ENCODE measurements at places on chromosomes 16 and 17.
A peak's percentile ranks its signal among the peaks of the same experiment; 100 is the strongest.

GRCh38 chr16:81696961-81697615 lies 82.0 kb upstream of the PLCG2 start:
- DNase-seq: peak; percentile 36

GRCh38 chr17:7834957-7835813 lies 1.2 kb downstream of the KDM6B start:
- DNase-seq: peak; percentile 76

GRCh38 chr16:76964464-76965154 lies 226.4 kb upstream of the MON1B start:
- no peak for DNase-seq

GRCh38 chr17:50683434-50684287 lies 24.1 kb downstream of the ANKRD40 start:
- no peak for DNase-seq

DNA sequence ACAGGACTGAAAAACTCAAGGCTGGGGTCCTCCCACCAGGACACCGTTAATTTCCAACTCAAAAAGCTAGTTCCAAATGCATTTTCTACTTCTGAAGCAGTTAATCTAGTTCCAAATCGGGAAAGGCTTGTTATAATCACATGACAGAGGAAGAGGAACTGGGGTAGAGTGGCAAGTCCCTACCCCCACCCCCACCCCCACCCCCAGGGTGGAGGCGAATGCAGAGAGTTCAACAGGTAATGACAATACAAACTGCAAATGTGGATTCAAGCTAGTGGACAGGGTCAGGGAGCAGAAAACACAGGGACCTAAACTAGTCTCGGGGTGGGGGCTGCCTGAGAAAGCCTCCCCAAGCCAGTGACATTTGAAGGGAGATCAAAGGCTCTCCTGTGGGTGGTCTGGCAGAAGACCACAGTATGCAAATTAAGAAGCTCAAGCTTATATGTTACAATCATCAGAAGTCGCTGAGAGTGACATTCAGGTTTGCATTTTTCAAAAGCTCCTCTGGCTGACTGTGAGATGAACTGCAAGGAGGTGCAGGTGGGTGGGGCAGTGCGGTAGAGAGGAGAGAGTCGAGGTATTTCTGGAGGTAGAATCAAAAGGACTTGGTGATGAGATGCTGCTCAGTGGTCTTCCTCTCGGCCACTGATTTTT lies 56.4 kb upstream of the SLC25A19 start:
- DNase-seq: peak; percentile 21

DNA sequence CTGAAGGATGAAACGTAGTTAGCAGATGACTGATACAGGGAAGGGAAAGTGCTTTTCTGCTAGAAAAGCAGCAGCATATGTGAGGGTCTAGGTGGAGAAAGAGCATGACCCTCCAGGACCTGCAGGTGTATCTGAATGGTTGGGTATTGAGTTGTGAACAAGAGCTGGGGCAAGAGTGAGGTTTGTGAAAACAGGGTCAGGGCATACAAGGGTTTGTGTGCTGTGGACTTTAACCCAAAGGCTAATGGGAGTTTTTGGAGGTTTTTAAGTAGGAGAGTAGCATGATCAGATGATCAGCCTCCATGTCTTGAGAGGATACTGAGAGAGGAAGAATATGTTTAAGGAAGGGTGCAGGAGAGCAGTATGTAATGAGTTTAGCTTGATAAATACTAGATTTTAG lies 6.1 kb upstream of the CMTM1 start:
- DNase-seq: no peak

DNA sequence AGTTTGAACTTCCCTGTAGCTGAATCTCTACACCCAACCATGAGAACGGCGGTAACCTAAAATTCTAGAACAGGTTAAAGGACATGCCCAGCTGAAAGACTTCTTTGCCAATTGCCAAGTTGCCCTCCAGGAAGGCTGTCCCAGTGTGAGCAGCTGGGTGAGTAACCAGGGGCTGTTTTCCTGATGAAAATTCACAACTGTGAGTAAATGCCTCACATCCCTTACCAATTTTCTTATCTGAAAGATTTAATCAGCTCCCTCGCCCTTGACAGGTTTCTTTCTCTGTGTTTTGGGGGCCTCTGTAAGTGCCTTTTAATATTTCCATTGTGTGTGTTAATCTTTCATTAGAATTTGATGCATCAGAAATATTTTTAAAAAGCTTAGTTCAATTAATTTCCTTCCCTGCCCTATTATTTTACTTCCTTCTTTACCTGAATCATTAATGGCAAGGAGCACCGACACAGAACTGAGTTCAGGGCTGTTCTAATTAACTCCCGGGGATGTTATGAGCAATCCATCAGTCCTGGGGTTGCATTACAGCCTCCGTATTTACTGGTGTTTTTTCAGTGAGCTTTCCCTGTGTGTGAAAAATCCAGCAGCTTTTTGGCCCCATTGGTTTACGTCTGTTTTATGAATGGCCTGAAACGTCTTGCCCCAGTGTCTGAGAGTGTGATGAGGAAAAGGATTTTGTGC lies 152.9 kb downstream of the CLEC16A start:
- no peak for DNase-seq
